ENCODE measurements at places on chromosomes 7 and 10. TPM values are rescaled to one million over a fixed set of nuclear protein-coding genes. Genes with fewer than 3 reads are reported as not detected.

Gene CAMK1D
- total RNA-seq: 1.4 TPM

Gene SEMA4G
- total RNA-seq: 0.84 TPM

Gene SFTPA2
- total RNA-seq: not detected

Gene GIMAP8
- 16.7 TPM for total RNA-seq

Gene KNDC1
- total RNA-seq: 0.13 TPM

Gene PAX4
- not detected for total RNA-seq

Gene SMO
- 9.1 TPM for total RNA-seq

Gene TEX36
- not detected for total RNA-seq

Gene SLC16A9
- total RNA-seq: 0.13 TPM

Gene CLDN3
- total RNA-seq: 1.2 TPM

Gene FBXL13
- total RNA-seq: 0.87 TPM

Gene IFIT1
- total RNA-seq: 44.0 TPM

Gene CFAP70
- 0.05 TPM for total RNA-seq

Gene SPDYE11
- not detected for total RNA-seq

Gene LIPJ
- total RNA-seq: not detected
